ENCODE measurements at places on chromosomes 4 and X. TPM values are rescaled to one million over a fixed set of nuclear protein-coding genes. Genes with fewer than 3 reads are reported as not detected.
A peak's percentile ranks its signal among the peaks of the same experiment; 100 is the strongest.

GAGE12J gene
- not detected for total RNA-seq

ZNF185 gene
- 2.9 TPM for total RNA-seq

NEUROG2 gene
- total RNA-seq, result 0.12 TPM

IL13RA1 gene
- total RNA-seq, result 29.4 TPM

DNA sequence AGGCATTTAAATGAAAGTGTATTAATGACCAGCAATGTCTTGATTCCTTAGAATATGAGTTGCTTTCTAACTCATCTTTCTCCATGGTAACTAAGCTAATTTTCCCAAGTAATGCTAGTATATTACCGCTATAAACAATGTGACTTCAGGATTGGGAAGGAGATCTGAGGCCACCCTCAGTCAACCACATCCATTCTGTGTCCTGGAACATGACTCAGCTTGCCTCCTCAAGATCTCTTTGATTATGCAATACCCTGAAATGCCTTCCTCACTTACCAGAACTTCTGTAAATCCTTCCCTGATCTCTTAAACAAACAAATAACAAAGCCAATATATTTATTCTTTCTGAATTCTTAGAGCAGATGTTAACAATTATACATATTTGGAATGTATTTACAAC lies 1495.5 kb downstream of the PCDH18 start:
- DNase-seq, result peak; percentile 0

DNA sequence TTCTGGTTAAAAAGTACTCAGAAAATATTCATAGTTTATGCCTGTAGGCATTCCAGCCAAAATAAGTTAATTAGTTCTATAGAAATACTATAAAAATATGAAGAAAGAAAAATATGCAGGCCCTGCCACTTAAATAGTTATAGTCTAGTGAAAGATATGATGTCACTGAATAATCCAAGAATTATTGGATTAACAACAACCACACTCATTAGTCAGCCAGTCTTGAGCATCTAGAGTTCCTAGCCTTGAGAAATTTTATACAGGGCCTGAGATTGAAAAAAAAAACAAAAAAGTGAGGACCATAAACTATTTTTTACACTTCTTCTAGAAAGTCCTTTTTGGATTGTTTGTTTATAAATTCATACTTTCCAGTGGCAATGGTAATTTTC lies 823.0 kb downstream of the FAT4 start:
- DNase-seq, result no peak

- DNase-seq, result no peak
Measured at GRCh38 chrX:6384371-6384770, 150.5 kb downstream of the VCX3A start.

DNA sequence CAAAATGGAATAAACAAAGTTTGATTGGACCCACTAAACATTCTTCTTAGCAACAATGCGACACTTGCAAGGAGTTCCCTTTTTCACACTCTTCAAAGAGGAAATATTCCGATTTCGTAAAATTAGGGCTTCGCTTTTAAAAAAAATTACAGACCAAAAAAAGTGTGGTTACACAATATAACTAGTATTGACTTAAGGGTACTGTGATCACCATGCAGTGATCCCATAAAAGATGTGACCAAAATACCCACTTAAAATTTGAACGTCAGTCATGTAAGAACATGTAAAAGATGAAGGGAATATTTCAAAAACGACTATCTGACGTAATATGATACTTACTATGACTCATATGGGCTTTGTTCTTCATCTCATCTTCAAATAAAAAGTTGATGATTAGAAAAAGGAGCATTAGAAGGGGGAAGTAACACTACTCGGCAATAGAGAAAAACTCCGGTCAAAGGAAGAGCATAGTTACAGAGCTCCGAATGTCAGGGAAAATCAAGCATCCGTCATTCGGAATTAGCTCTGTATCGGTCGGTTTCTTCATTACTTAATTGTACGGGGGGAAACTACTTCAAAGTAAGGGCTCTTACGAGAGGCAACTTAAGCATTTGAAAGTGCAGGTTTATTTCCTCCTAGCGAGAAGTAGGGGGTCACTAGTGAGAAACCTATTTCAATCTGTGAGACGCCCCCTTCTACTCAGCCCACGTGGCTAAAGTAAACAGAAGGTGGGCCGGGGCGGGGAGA lies 1.3 kb upstream of the TET2 start:
- peak; percentile 3 for DNase-seq

GRCh38 chr4:78762529-78762928 lies 13.6 kb upstream of the BMP2K start:
- DNase-seq, result no peak
